ENCODE measurements at places on chromosomes 7 and 10.

GRCh38 chr7:34991938-34992840, 45.1 kb downstream of the DPY19L1 start:
- DNase-seq = no peak

DNA sequence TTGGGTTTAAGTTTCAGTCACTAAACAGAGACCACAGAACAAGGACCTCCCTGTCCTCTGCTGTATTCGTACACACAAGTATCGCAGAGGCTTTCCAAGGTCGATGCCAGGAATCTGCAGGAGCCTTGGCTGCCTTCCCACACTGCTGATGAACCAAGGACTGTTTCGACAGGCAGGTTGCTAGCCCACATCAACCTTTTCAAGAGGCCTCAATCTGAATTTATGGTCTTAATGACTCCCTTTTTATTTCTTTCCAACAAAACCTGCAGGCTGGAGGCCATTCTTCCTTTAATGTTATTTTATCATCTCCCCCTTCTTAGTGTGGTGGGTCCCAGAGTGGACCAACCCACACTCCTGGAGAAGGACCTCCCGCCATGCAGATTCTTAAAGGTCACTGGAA, 45.6 kb downstream of the JCAD start:
- DNase-seq = no peak

GRCh38 chr7:31835471-31835870, 148.5 kb downstream of the PPP1R17 start:
- DNase-seq = no peak

DNA sequence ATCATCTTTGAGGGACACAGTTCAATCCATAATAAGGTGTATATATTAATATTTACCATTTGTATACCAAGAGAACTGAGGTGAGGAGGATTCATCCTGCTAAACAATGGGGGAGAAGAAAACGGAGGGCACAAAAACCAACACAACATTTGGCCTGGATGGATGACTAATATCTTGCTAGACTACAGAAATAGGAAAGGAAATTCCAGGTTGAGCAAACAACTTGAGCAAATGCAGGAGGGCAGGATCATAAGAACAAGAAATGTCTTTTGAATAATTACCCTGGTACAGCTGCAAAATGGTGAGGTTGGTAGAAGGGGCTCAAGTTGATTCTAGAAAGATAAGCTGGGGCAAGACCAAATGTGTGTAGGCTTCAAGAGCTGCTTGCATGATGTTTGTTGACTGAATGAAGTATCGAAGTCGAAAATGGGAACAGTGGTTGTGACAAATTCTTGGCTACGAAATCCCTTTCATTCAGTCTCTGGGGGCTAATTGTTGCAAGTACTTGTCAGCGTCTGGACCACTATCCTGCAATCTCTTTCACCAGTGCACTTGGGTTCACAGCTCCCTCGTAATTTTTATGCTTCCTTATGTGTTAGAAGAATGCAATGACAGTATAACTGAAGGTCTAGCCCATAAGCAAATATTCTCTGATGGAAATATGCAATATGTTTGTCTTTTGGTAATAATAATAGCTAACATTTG, 176.2 kb downstream of the PTEN start:
- DNase-seq = no peak

DNA sequence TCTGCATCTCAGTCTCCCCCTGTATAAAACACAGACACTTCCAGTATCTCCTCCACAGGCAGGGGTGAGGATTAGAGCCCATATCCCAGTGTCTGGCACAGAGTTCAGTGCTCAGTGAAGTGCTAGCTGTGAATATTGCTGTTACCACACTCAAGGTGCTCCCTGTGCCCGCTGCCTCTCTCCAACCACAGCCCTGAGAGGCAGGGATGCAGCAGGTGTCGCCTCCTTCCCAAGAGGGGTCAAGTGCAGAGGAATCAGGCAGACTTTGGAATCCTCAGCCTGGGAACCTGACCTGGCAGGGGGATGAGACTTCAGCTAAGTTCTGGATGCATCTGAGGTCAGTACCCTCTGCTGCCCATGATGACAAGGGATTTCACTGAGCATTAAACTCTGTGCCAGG, 163.1 kb downstream of the GFRA1 start:
- no peak for DNase-seq

- DNase-seq = no peak
Observed at GRCh38 chr10:112271982-112272381, 11.2 kb upstream of the TECTB start.

Data from right lung (tissue), 10 donors.